ENCODE measurements at places on chromosomes 7 and 10.
A peak's percentile ranks its signal among the peaks of the same experiment; 100 is the strongest.

DNA sequence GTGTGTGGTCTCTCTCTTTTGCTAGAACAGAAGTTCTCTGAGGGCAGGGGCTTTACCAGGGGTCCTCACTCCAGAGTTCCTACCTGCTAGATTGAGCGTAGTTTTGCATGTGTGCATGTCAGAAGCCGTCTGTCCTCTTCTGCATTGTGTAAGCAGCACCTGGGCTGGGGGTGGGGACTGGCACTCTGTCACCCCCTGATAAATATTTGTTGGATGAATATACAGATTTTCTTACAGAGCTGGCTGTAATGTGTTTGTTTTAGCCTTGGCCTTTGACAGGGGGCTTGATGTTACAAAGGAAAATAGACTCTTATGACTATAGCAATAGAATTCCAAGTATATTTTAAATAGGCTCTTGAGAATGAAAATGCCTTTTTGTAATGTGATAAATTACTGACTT is 46.6 kb downstream of the WDR37 start:
- DNase-seq: no peak

DNA sequence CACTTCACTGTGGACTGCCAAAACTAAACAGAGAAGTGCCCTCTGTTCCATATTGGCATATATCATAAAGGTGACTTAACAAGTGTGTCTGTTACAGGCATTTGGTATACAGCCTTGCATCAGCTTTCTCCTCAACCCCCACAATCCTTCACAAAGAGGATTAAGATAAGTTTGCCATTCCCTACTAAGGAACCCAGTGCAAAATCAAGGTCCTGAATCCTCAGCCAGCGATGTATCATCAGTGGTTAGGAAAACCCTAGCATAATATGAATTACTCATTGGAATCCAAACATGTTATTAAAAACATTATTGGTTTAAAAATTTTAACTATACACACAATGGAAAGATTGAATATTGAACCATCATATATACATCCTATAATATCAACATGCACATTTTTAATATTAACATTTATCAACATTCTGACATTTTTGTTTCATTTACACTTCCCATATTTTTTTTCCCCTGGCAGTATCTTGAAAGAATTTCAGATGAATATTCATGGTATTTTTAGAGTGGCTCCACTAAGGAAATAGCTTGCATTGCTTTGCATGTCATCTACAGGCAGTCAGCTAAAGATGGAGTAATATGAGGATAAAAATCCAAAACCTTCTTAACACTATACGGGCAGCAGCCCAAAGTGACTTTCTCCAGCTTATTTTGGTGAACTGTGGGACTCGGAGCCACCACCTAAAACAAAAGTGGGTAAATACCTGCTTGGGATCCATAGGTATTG is 215.6 kb upstream of the CHRM2 start:
- DNase-seq: no peak

- peak; percentile 95 for DNase-seq
Measured at GRCh38 chr7:85186521-85187241, at the start of gene SEMA3D. Gene SEMA3D, minus strand, starts transcription at chr7:85187056. Its CDS starts 65,165 bp downstream, at chr7:85121891.

DNA sequence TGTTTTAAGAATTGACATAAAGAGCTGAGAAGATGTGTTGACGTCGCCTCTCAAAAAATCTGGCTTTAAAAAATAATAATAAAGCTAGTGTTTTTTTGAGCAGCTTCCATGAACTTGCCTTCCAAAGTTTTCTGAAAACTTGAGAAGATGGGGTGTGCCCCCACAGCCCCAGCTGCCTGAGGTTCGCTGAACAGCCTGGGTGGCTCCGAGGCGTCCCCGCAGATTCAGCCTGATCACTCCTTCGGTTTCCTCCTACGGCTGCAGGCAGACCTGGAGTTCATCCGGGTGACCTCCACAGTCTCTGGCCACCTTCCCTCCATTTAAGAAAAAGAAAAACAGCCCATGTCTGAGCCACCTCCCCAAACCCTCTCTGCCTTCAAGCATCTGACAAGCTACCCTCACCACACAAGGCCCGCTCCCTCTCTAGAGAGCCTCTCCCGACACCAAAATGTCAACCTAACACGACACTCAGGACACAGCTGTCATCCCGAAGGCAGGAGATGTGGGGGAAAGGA is 177.8 kb downstream of the PTPRN2 start:
- DNase-seq: no peak

DNA sequence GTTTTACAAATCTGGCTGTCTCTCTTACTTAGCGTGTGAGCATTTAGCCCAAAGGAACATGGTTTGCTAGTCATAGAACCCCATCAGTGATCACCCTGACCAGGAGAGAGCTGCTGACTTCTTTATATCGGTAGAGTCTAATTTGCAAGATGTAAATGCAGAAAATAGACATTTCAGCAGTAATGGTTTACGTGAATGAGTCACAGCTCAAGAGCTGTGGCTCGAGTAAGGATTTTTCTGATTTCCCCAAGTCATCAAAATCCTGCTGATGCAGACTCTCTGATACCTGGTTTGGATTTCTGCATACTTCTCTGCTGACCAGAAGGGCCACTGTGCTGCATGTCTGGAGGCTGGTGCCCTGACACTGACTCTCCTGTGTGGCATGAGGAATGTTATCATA is 25.7 kb downstream of the NUB1 start:
- DNase-seq: no peak

- peak; percentile 84 for DNase-seq
Measured at GRCh38 chr7:42068554-42069280, 168.3 kb downstream of the GLI3 start.

- DNase-seq: no peak
Measured at GRCh38 chr7:35714407-35714806, 19.5 kb upstream of the HERPUD2 start.
